ENCODE measurements at places on chromosomes 5 and 9.

DNA sequence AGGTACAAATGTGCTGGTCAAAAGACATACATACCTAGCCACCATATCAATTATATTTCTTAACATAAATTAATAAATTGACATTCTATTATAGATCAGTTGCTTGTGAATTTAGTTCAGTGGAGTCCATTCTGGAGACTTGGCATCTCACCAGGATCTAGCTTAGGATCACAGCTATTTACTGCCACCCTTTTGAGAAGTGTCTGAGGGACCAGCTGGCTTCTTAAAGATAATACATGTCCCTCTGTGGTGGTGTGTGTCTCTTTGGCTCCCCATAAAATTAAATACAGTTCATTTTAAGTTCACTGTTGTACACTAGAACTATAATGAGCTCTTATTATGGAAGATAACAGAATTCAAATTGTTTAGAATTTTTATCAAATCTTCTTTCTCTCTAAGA, 290.7 kb downstream of the PRELID2 start:
- DNase-seq, result no peak

GRCh38 chr5:59234236-59234635, 651.4 kb downstream of the RAB3C start:
- no peak for DNase-seq

GRCh38 chr9:116420993-116421538, 266.0 kb upstream of the TRIM32 start:
- no peak for DNase-seq

DNA sequence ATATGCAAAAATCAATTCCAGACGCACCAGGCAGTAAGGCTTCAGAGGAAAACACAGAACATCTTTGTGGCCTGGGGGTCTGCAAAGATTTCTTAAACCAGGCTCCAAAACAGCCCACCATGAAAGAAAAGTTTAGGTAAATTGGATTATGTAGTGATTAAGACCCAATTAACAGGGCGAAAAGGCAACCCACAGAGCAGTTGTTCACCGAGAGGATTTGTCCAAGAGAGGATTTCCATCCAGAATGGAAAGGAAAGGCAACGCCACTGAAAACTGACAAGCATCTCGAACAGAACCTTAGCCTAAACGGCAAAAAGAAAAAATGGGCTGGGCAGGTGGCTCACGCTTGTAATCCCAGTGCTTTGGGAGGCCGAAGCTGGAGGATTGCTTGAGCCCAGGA, 37.4 kb downstream of the GLT6D1 start:
- DNase-seq, result no peak

- peak; percentile 85 for DNase-seq
Observed at GRCh38 chr9:124285903-124286291, 28.1 kb downstream of the NEK6 start.

- DNase-seq, result peak; percentile 48
Observed at GRCh38 chr9:83981126-83981871, 694 bp downstream of the RMI1 start.

DNA sequence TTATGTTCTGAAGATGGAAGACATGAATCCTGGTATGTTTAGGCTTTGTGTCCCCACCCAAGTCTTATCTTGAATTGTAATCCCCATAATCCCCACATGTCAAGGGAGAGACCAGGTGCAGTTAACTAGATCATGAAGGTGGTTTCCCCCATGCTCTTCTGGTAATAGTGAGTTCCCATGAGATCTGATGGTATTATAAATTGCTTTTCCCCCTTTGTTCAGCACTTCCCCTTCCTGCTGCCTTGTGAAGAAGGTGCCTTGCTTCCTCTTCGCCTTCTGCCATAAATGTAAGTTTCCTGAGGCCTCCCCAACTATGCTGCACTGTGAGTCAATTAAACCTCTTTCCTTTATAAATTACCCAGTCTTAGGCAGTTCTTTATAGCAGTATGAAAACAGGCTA, 229.0 kb downstream of the ARL15 start:
- no peak for DNase-seq

DNA sequence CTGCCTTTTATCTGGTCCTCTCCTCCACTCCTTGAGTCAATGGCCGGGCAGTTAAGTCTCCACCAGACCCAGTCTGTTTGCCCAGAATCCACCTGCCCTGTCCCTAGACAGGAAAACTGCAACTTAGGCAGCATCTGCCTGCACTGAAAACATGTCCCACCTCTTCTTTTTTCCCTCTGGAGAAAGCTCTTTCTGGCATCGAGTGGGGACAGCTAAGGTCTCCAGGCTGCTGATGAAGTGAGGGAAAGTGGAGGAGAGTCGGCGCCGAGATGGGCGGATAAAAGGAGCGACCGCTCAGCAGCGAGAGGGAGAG, 243 bp upstream of the SHISAL2B start:
- no peak for DNase-seq

DNA sequence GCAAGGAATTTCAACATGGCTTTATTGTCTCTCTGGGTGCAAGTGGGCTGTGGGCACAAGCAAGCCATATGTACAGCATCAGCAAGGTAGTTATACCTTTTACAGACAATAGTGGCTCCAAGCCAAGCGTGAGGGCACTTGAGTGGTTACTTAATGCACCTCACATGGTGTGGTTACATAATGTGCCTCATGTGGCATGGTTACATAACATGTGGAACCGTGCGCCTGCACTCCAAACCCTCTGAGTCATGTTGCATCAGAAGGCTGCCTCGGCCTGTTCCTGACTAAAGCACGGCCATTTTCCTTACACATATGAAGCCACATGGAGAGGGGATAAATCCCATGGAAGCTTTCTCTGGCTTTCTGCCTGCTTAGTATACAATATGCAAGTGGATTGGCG, 150.9 kb downstream of the OSTF1 start:
- peak; percentile 16 for DNase-seq

DNA sequence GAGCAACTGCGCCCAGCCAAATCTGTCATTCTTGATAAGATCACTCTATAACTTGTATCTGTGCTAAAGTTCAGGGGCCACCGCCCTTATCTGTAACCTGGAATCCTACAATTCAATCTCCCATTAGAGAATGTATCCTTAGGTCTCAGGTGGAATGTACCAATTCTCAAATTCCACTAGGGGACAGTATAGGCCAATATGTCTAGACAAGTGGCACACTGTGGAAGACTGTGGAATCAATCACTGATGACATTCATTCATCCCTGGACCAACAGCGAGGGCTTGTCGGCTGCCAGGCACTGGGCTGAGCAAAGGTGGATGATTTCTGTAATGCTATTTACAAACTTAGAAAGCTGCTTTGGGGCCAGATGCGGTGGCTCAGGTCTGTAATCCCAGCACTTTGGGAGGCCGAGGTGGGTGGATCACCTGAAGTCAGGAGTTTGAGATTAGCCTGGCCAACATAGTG, 28.7 kb upstream of the MEGF9 start:
- no peak for DNase-seq

DNA sequence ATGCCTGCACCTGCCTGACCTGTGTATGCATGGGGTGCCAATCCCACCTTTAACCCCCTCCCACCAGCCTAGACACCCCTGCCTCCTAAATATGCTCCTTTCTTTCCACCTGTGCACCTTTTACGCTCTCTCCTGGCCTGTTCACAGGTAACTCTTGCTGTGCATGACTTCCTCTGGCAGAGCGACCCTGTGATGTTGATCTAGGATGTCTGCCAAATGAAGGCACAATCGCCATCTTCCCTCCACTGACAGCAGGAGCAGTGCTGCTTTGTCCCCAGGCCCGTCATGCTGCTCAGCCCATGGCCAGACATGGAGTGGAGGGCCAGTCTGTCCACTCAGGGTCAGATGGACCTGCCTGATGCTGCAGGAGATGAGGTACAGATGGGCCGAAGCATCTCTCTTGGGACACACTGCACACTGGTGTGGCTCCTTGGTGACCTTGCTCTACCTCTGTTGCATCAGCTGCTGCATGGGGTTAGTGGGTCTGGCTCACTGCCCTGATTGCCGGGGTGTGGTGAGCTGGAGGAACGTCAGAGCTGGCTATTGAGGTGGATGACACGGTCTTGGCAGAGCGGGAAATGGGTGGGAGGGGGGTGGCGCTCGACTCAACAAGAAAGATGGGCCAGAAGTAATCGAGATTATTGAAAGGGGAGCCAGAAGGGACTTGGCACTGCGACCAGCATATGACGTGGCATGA, 101.7 kb upstream of the PITX1 start:
- DNase-seq, result peak; percentile 91

- DNase-seq, result no peak
Observed at GRCh38 chr9:115838417-115838816, 315.2 kb upstream of the PAPPA start.

GRCh38 chr9:2761424-2761823, 44.1 kb downstream of the KCNV2 start:
- DNase-seq, result no peak

DNA sequence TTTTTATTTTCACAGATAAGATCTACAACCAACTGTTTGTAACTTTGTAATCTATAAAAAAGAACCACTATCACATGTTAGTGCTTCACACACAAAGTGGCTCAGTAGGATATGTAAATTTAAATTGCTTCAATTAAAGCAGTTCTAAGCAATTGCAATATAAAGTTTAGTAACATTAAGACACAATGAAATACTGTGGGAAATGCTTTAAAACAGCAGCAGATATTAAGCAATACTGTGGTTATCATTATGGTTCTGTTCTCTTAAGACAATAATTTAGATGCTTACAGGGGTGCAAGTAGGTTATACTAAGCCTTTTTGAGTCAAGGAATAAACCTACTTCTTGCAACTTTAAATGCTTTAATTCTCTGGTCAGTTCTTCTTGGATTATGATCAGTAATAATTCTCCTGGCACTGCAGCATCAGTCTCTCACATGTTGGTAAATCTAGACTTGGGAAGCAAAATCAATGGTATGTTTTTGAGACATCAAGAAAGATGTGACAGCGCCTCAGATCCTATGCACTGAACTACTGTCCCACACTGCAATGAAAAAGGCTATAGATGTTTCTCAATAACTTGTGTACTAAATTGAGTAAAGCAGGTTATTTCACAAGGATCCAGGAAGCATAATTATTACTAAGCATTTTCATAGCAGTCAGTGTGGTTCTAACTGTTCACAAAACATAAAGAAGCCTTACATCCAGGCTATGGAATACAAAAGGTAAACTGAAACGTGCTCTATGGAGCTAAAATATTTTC, 338.7 kb upstream of the PDE4D start:
- no peak for DNase-seq

- DNase-seq, result no peak
Observed at GRCh38 chr9:133065070-133065388, 3.2 kb downstream of the CEL start.

DNA sequence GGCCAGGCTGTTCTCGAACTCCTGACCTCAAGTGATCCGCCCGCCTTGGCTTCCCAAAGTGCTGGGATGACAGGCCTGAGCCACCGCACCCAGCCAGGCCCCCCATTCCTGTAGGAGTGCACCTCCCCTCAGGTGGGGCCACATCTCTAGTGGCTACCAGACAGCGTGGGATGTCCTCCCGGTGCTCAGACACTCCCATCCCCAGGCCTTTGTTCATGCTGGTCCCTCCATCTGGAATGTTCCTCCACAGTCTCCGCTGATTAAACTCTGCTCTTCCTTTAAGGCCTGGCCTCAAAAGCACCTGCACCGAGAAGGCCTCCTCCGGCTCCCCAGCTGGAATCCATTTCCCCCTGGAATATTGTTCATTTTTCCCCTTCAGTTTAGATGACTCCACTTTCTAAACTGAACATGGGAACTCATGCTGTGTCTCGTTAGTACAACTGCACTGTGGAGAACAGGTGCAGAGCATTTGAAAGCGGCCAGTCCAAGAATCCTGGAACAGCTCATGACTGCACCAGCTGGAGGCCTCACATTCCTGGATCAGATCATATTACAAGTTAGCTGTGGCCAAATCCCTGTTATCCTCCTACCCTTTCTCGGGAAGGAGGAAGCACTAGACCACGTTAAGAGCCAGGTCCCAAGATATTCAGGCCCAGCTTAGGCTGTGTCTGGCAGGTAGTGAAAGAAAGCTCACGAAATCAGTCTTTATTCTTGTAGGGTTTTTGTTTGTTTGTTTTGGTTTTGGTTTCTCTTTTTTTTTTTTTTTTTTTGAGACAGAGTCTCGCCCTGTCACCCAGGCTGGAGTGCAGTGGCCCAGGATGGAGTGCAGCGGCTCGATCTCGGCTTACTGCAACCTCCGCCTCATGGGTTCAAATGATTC, 10.8 kb upstream of the PRRC2B start:
- DNase-seq, result no peak

- peak; percentile 2 for DNase-seq
Observed at GRCh38 chr9:128713941-128714573, 9.9 kb downstream of the ZDHHC12 start.

DNA sequence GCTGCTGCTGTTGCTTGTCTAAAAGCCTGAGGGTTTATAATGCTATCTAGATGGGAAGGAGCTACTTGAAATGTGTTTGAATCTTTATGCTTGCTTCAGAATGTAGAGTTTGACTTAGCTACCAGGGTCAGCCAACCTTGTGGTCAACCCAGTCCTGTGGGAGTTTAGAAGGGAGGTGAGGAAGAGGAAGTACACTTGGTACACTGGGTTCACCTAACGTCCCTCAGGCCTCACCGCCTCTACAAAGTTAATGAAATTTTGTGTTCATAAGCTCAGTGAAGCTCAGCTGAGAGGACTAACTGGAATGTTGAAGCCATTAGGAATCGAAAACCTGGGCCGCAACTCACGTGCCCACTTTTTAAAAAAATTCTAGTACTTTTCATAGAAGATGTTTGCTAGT, 10.7 kb downstream of the IQGAP2 start:
- DNase-seq, result no peak

DNA sequence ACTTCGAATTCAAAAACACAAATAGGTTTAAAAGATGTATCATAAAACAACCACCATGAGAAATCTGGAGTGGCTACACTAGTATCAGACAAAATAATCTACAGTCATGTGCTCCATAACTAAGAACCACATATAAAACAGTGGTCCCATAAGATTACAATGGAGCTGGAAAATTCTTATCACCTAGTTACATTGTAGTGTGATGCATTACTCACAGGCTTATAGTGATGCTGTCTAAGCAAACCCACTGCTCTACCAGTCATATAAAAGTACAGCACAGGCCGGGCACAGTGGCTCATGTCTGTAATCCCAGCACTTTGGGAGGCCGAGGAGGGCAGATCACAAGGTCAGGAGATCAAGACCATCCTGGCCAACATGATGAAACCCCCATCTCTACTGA, 160.1 kb downstream of the ROR2 start:
- DNase-seq, result no peak

DNA sequence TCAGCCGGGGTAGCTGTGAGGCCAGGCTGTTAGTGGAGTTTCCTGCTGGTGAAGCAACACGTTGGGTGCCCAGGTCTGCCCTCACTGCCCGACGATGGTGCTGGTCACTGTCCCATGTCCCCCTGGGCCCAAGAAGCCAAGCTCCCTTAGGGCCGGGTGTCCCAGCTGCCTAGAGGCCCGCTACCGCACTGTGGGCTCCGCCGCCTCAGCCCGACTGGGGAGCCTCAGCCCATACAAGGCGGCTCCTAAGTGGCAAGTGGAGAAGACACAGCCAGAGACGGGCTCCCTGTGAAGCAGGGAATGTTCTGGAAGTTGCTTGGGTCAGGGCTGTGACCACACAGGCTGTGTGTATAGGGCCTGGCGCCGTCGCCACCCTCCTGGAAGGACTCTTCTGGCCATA, 96.9 kb downstream of the RXRA start:
- DNase-seq, result no peak

DNA sequence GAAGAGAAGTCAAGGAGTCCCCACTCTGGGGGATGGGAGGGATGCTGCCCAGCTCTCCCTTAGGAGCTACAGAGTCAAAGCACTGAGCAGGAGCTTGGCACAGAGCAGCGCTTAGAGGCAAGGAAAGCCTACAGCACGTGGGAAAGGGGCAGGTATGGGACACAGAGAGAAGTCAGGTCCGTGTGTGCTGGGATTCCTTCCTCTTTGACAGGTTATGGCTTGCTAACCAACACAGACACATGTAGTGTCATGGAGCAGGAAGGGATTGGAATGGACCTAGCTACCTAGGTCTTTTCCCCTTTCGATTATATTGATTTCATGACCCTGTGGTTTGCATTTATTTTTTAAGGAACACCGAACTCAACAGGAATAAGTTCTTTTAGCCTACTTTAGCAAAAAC, 208.5 kb upstream of the TUT7 start:
- DNase-seq, result no peak

All from left colon (tissue), 2 donors.